Myometrial cell (primary cell): ENCODE measurements at places on chromosomes 3 and 15. TPM values are rescaled to one million over a fixed set of nuclear protein-coding genes. Genes with fewer than 3 reads are reported as not detected.

The PSTPIP1 gene
- total RNA-seq: 0.18 TPM in 1 of 2 replicates, not detected in the other

The CPN2 gene
- not detected in 2 replicates for total RNA-seq

The GOLGA6A gene
- not detected in 2 replicates for total RNA-seq

The COL6A5 gene
- not detected in 2 replicates for total RNA-seq

The CFAP44 gene
- 0.18 TPM in 1 of 2 replicates, not detected in the other for total RNA-seq

The PATL2 gene
- not detected in 2 replicates for total RNA-seq

The THPO gene
- total RNA-seq: not detected in 2 replicates

The PGBD4 gene
- 0.58 and 1.1 TPM in 2 replicates for total RNA-seq

The TRANK1 gene
- 4.3 and 6.0 TPM in 2 replicates for total RNA-seq

The CEMIP gene
- 1.4 and 3.0 TPM in 2 replicates for total RNA-seq

The GCSAM gene
- not detected in 2 replicates for total RNA-seq
